Frontal cortex (tissue), 4 donors: ENCODE measurements at places on chromosomes 4 and X. TPM values are rescaled to one million over a fixed set of nuclear protein-coding genes. Genes with fewer than 3 reads are reported as not detected.

GRCh38 chr4:45119376-45119775, 393.0 kb upstream of the GNPDA2 start:
- no peak for DNase-seq

- no peak for DNase-seq
Measured at GRCh38 chr4:89324671-89325070, 17.1 kb upstream of the GPRIN3 start.

DNA sequence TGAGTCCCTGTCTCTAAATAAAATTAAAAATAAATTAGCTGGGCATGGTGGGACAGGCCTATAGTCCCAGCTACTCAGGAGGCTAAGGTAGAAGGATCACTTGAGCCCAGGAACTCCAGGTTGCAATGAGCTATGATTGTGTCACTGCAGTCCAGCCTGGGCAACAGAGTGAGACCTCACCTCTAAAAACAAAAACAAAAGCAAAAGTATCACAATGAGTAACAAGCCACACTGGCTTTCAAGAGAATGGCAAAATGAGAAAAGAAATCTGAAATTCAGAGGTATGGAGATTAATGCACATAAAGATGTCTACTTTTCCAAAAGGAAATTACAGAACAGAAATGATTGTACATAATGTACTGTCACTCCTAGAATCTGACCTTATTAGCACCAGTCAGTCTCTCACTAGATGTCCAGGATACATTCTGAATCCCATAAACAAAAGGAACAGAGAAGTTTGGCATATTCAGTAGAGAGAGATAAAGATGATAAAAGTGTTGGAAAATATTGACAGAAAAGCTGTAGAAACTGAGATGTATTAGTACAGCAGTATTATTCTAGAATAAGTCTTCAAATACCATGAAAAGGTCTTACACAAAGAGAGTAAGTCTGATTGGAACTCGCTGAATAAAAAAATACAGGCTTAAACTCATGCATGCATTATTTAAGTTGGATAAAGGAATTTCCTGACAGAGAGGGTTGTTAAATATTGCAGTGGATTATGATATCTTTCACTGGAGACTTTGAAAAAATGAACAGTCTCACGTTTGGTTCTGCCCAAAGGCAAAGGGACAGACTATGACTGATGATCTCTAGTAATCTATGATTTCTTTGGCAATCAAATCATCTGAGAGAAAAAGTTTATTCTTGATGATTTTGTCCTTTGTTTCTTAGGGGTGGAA, 102.5 kb downstream of the SH3RF1 start:
- no peak for DNase-seq

PRRG3 gene
- 6.1 TPM for total RNA-seq

- no peak for DNase-seq
Measured at GRCh38 chr4:74930162-74930561, 2.8 kb upstream of the PARM1 start.

GRCh38 chr4:7903791-7904516, 35.7 kb downstream of the AFAP1 start:
- DNase-seq: no peak

DNA sequence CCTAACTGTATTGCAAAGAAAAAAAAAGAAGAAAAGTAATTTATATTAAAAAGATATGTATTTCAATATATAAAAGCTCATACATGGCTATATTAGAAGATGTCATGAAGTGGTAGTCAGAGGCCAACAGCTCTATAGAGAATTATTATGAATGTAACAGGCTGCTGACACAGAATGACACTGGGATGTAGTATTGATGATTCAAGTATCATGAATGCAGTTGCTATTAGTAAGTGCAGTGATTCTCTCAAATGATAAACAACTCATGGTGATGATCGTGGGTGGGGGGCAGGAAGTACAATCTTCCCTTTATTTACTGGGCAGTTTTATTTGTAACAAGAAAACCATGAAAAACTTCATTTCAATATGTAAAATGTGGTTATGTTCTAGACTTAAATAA, 124.6 kb downstream of the COL4A6 start:
- DNase-seq: no peak

PPBP gene
- 4.1 TPM for total RNA-seq

- no peak for DNase-seq
Measured at GRCh38 chrX:12901486-12901885, 4.9 kb upstream of the TLR8 start.

MAGEA10 gene
- total RNA-seq: not detected
